ENCODE measurements at places on chromosomes 11 and 22.

DNA sequence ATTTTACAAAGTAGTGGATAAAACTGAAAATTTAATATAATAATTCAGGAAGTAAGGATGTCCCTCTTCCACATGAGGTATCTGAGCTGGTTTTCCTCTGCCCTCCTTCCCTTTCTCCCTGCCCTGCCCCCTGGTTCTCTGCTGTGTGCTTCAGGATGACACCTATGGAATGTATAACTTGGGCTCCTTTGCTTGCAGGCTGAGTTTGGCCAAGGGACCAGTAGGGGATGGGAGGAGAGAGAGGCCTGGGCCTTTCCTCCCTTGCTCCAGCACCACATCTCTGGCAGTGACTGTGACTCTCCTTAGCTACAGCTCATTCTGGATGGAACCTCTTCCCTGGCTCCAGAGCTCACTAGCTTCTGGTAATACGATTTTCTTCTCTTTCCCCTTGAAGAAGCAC, 10.1 kb downstream of the IRAG1 start:
- DNase-seq = no peak

DNA sequence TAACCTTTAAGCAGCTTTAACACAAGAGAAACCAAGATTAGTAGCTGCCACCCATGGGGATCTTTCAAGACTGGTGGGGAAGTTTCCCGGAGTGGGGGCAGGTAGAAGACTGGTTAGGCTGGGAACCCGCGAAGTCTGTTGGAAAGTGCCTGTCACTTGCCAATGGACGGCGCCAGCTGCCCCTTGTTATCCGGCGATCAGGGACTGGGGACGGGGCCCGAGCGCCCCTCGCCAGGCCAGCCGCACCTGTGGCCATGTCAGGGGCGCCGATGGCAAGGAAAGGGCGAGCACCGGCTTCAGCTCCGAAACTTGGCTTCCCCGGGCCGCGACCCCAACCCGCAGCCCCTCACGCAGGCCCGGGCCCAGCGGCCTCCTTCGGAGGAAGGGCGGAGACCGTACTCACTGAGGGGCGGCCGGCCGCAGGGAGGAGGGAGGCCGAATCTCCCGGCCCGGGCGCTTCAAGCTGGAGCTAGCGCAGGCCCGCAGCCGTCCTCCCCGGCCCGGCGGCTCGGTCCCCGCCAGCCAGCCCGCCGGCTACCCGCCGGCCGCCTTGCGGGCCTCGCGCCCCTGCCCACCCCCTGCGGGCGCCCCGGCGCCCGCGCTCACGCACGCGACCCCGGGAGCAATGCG, 539 bp downstream of the EIF4ENIF1 start:
- peak; percentile 66 for DNase-seq

- no peak for DNase-seq
Observed at GRCh38 chr11:38680166-38680565, 2082.1 kb upstream of the RAG2 start.

GRCh38 chr22:31734512-31734911, 15.4 kb downstream of the PRR14L start:
- DNase-seq = no peak

DNA sequence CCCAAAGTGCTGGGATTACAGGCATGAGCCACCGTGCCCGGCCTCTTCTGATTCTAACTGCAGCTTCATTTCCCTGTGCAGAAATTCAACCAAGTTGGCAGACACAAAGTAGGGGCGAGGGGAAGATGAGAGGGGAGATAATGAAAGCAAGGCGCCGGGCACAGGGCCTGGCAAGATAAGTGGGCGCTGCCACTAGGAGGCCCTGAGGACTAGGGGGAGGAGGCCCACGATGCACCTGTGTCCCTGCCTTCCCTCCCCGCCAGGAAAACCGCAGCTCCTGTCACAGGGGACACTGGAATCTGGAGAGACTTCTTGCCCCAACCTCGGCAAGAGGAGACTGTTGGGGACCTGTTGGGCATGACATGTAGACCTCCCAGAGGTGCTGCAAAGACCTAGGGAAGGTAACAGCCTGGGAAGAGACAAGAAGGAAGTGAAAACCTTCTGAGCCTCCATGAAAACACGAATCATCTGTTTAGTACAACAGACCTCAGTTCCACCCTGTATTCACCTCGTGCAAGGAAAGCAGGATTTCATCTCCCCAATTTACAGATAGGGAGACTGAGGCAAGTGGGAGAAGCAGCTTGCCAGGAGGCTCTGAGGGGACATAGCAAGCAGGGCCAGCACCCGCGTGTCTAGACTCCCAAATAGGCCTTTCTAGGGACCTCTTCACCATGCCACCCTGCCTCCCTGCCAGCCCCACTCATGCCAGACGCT, 3.1 kb upstream of the LGALS1 start:
- DNase-seq = no peak

DNA sequence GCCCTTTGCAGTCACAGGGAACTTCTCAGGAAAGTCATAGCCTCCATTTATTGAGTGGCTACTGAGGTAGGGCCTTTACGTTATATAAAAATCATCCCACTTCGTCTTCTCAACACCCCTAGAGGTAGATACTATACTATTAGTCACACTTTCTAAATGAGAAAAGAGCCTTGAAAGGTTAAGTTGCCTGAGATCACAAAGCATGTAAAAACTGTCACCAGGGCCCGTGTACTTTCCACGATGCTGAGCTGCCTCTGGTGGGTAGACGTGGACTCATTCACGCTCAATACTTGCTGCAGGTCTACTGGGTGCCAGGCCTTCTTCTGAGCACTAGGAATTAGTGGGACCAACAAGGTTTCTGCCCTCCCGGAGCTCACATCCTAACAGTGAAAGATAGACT, 16.3 kb downstream of the CHRDL2 start:
- no peak for DNase-seq

DNA sequence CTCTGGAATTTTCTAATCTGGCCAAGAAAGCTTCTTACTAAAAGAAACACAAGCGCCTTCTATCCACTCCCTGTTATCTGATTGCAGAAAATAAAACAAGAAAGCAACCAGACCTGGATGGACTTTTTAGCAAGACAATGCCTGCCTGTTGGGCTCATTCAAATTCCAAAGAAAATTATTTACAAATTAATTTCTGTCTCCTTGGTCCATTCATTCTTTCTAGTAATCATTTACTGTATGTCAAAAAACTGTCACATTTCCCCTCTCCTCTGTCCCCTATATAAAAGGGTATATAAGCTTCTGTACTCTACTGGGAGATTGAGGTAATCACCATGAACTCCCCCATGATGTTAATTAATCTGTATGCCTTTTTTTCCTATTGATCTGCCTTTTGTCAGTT, 279.9 kb downstream of the DLG2 start:
- DNase-seq = no peak

DNA sequence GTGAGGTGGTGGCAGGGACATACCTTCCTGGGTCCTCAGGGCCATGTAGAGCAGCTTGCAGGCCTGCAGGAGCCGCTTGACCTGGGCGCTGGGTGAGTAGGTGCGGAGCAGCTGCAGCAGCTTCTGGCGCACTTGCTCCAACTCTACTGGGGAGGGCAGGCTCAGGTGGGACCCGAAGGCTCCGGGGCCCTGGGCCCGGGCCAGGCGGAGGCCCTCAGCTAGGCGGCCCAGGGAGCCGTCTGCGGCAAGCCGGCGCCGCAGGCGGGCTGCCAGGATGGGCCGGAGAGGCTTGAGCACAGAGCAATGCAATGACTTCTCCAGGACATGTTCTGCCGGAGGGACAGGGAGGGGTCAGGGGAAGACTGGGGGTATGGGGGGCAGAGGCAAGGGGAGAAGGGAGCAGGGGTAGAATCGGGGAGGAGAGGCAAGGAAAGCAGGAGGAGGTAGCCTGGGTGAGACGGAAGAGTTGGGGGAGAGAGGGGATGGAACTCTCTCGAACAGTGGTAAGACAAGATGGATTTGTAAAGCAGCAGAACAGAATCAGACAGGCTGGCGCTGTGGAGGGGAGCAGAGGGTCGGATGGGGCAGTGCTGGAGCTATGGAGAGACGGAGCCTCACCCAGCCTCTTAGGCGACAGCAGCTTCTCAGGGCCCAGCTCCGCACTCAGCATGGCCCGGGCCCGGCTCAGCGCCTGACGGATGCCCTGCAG, 2.2 kb downstream of the RIN1 start:
- DNase-seq = no peak

DNA sequence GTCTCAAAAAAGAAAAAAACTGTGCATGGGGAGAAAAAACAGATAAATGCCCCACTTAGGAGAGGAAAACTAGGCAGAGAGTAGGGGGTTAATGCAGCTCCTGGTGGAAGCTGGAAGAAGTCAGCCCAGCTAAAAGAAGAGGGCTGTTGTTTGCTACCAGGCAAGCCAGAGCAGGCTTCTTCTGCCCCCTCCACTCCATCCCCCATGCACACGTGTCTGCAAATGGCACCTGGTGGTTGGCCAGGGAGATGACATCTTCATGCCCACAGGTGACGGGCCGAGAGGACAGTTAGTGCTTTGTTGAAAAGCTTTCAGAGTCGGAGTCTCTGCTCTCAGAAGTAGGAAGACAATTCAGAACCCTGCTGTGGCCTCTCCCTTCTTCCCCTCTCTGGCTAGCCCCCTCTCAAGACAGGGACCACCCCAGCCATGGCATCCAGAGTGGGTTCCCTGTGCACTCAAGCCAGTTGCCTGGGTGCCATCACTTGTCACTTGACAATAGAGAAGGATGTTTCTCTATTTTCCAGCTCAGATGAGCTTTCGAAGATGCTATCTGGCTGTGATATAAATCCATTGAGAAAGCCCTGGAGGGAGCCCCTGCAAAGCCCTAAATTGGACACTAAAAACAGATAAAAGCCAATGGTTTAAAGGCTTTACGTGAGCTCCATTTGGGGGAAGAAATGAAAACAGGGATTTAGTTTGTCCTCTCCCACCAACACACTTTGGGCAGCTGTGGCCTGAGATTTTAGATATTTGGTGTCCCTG, 142.0 kb downstream of the TRIM29 start:
- DNase-seq = no peak

GRCh38 chr11:65383778-65384177, 1.3 kb upstream of the SLC25A45 start:
- no peak for DNase-seq

DNA sequence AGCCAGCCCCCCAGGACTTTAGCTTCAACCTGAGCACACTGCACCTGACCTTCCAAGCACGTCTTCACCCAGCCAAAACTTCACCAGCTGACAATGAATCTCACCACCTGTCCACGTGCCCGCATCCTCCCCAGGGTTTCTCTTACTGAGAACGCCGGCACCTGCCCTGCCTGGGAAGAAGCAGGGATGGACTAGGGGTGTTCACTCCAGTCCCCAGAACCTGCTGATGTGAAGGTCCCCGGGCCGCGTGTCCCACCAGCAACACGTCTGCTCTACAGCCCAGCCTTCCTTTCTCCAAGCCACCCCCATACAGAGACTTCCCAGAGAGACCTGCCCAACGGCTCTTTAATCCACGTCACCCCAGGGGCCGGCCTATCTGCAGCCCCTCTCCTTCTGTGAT, 12.8 kb downstream of the CPT1A start:
- DNase-seq = no peak

DNA sequence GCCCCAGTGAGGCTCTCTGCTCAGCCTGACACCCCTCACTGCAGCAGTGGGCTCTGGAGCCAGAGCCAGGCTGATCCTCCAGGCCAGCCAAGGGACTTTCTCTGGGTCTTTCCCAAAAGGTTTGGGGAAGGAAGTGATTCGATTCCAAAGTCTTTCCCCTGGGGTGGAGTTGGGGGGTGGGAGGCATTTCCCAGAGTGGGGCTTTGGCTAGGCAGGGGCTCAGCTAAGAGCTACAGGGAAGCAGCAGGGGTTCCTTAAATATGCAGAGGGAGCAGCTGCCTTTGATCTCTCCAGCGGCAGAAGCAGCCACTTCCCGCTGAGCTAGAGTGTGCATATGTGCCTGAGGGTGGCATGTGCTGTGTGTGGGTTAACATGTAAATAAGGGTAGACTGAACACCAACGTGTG, 192.9 kb downstream of the INSC start:
- no peak for DNase-seq

DNA sequence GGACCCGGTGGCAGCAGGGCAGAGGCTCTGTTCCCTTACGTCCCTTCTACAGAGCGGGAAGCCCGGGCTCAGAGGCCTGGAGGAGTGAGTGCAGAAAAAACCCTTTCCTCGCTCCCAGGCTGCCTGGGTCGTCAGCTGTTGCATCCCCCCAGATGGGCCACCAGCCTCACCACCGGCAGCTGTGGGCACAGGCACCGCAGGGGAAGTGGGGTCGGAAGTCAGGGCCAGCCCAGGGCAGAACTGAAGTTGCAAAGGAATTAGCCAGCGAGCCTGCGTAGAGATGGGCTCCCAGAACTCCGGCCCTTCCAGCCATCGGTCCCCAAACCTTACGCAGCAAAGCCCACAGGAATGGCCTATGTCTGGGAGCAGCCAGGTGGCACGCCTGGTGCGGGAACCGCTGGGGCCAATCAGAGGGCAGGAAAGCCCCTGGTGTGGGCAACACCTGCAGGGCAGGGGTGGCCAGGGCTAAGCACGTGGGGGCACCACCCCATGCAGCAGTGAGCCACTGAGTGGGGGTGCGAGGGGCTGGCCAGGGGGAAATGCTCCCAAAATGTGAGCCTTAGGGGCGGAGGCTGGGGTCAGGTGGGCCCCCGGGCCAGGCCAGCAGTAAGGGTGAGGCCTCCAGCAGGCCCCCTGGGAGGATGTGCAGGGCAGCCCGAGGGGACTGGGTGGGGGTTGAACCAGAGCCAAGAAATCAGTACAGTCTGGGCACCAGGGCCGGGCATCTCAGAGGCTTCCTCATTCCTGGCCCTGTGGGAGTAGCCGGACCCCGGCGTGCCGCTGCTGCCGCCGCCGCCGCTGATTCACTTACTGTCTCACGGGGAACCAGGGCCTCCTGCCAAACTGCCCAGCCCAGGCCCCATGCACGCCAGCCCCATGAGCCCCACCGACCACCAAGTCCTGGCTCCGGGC, 58.2 kb downstream of the WNT7B start:
- peak; percentile 25 for DNase-seq

DNA sequence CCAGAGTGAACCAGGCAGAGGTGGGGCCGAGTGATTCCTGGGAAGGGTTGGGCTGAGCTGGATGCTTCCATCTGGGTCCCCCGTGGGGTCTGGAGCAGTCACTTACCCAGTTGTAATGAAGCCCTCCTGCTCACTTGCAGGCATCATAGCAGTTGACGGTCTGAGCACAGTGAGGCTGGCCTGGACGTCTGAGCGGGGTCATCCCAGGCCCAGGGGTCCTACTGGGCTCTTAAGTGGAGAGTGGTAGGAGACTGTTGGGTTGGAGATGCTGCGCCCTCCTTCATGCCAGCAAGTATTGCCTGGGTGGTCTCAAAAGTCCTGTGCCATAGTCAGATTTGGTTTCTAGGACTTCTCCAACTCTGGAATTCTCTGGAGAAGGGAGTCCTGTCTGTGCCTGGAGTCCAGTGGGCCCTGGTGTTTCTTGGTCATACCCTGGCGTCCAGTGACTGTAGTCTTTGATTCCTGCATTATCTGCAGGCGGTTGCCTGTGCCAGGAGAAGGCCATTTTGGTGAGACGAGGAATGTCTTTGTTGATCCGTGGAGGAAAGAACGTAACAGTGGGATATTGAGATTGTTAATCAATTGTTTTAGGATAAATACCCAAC, 82.3 kb downstream of the TBC1D22A start:
- no peak for DNase-seq

- DNase-seq = no peak
Observed at GRCh38 chr11:67022961-67023956, at the start of gene SYT12. Gene SYT12 (plus strand): TSS chr11:67023134. CDS start chr11:67030145, 7,011 bp downstream.
